Iris pigment epithelial cell (primary cell): ENCODE measurements at places on chromosomes 5 and 9.
A peak's percentile ranks its signal among the peaks of the same experiment; 100 is the strongest.

DNA sequence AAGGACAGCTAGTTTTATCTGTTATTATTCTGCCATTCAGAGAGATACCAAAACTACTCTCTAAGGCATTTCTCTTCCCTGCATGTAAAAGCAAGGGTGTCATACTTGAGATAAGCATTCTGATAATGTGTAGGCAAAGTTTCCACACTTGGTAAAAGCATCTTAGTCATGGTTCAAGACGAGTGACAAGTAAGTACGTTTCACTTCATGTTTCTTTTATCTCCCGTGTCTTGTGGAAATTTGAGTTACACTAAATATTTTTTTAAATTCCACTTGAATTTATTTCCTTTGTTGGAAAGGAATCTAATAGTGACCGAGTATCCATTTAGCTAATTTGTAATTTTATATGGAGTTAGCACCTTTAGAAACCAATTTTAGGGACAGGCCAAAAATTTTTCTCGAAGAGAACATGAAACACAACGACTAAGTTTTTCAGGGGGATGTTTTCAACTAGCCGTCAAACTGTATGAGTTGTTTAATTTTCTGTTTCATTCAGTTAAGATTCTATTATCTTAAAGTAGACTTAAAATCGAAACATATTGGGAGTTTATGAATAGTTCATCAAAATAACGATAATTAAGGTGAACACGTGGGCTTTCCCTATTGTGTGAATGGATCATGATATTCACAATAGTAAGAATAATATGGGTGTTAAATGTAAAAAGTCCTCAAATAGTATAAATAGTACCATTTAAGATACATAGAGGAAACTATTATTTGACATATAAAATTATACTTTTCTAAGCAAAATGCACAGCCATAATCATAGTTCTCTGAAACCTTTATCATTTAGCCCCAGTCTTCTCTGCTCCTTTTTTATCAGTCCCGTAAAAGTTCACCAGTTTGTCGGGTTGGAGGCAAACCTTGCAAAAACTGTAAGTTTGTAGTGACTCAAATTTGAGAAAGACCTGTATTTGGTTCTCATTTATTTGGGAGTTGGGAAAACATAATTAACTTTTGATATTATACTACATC lies 1.6 kb downstream of the RFESD start:
- peak; percentile 68 for DNase-seq

DNA sequence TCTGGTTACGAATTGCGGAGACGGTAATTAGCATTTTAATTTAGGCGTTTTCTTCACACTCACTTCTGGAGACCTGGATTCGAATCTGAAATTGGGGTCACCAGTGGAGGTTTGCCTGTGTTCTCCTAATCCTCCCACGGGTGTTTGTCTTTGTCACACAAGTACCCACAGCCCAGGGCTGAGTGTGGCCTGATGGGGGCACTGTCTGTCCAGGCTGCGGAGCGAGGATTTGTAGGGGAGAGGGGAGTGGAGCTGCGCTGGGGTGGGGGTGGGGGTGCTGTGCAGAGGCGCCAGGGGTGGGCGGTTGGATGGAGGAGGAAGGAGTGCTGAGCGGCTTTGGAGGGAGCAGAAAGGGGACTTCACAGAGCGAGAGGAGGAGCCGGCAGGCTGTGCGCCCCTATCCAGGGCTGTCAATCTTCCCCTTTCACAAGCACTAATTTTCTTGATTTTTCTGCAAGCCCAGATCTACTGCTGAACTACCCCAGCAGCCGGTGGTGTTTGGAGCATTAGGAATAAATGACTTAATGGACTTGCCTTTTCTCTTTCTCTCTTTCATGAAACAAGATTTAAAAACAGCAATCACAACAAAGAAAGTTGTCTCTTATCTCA lies 53.1 kb downstream of the TSPAN17 start:
- DNase-seq = peak; percentile 12

- peak; percentile 47 for DNase-seq
These were observed 32.8 kb downstream of the OR2K2 start for GRCh38 chr9:111297066-111297824.

- peak; percentile 61 for DNase-seq
These were observed 114.8 kb downstream of the RGS3 start for GRCh38 chr9:113578279-113578865.

- DNase-seq = peak; percentile 89
These were observed 14.4 kb downstream of the F2RL2 start for GRCh38 chr5:76608833-76609232.

- peak; percentile 20 for DNase-seq
These were observed 264.4 kb upstream of the GAS1 start for GRCh38 chr9:87211669-87212068.

DNA sequence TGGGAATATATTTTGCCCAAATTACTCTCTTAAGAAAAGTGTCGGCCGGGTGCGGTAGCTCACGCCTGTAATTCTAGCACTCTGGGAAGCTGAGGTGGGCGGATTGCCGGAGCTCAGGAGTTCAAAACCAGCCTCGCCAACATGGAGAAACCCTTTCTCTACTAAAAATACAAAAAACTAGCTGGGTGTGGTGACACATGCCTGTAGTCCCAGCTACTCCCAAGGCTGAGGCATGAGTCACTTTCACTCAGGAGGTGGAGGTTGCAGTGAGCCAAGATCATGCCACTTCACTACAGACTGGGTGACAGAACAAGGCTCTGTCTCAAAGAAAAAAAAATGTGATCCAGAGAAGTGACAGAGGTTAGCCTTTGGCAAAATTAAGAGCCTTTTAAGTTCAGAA lies 26.4 kb upstream of the TMEM171 start:
- DNase-seq = peak; percentile 66

DNA sequence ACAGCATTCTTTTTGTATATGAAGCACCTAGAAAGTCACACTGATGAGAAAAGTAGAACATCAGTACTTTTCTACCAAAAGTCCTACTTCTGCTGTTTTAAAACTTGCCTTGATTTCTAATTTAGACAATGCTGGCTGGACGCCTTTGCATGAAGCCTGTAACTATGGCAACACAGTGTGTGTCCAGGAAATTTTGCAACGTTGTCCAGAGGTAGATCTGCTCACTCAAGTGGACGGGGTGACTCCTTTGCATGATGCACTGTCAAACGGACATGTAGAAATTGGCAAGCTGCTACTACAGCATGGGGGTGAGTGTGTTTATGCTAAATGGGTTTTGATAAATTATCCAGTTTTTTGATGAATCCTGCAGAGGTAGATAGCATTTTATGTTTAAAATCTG lies 73.5 kb downstream of the SLF1 start:
- peak; percentile 94 for DNase-seq

GRCh38 chr9:16120231-16120641 lies 567.4 kb downstream of the CCDC171 start:
- DNase-seq = peak; percentile 85

DNA sequence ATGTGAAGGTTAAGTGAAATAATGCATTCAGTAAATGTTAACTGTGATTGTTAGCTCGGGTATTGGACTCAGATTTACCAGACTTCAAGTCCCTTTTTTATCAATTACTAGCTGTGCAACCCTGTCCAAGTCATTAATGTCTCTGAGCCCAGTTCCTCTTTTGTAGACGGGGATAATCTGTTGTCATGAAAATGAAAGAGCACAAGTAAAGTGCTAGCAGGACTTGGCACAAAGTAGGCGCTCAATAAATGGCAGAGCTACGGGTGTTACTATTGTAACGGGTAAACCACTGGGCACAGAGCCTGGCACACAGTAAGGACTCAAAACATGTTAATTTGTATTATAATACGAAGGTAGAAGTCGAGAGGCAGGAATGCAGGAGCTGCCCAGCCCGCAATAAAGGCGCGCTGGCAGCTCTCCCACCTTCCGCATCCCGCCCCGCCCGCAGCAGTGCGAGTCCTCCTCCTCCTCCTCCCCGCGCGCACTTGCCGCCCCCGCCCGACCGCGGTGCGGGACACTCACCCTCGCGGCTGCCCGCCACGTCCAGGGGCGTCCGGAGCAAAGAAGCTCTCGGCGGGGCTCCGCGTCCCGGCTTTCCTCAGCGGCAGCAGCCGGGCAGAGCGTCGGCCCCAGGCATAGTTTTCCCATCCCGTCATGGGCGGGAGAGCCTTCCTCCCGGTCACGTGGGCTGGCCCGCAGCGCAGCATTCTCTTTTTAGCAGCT lies at the start of gene C1QTNF2:
TSS of gene C1QTNF2 (minus strand) at position 637 of the 723 bp plus-strand sequence. CDS start 15,615 bp downstream, outside the sequence.
- peak; percentile 64 for DNase-seq

- no peak for DNase-seq
These were observed 27.1 kb downstream of the SLC22A5 start for GRCh38 chr5:132396589-132397031.

GRCh38 chr9:78714576-78714975 lies 417.7 kb downstream of the PSAT1 start:
- peak; percentile 13 for DNase-seq

DNA sequence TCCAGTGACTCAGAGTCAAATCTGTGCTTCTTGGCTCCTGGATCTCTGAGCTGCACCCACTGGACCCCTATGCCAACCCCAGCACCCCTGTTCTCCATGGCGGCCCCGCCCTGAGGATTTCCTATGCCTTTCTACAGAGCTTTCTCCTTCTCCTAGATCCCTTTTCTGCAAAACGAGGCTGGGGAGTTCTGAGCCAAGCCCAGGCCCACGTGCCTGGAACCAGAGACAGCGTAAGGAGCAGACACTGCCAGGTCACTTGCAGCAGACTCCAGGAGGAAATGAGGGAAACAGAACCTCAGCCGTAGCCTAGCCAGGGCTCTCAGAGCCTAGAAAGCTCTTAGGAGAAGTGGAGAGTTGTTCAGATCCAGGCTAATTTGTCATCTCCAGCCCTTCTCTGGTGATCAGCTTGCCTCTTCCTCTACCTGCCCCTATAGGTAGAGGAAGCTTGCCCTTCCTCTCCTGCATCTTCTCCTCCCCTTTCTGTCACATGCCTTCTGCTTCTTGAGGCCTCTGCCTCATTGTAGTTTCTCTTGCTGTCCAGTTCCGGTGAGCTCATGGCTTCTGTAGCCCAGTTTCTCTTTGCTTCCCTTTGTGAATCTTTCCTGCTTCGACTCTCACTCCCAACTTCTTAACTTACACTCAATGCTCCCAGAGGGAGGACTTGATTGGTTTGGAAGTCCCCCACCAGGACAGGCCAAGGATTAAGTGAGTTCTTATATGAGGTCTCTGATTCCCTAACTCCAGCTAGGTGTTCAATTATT lies 163.4 kb downstream of the RGS3 start:
- DNase-seq = no peak

GRCh38 chr5:2272039-2272438 lies 389.3 kb upstream of the IRX4 start:
- DNase-seq = no peak

DNA sequence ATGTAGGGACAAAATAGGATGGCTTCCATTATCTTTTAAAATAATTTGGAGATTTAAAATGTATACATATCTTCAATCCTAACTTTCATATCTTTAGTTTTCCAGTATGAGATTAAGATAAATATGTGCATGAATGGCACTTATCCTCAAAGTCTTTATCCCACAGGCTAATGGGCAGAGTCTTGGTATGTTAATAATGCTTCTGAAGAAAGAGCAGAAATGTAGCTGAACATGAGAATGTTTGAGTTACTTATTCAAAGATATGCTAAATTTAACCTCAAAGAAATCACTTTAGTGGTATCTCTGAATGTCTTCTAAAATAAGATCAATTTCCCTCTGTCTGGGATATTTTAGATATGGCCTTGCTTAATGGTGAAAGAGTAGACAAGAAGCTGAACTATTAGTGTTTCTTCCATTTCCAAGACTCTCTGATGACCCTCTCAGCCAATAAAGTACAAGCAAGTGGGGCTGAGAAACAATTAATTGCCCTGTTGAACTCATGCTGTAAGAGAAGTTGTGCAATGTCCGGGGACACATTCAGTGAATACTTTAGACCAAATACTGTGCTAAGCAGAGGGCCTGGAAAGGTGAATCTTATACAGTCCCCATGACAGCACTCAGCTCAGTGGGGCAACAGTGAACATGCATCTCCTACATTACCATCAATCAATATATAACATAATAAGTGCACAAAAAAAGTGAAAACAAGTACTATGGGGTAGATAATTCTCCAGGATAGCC lies 50.0 kb upstream of the ADAMTSL1 start:
- DNase-seq = peak; percentile 74

DNA sequence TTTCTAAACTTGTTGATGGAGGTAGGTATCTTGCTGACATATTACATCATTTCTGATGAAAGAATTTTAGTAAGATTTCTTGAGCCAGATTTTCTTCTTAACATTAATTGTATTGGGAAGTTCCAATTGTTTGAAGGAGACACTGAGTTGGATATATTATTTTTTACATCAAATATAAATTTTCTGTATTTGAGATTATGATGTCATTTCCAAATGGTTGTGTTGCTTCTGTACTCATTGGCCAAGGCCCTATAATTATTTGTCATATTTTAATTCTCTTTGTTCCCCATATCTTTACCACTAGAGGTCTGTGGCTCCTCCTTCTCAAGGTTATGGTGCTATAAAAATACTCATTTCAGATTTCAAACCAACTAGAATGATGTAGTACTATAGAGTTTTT lies 53.4 kb downstream of the ITGA1 start:
- peak; percentile 27 for DNase-seq

- peak; percentile 27 for DNase-seq
These were observed 248.6 kb upstream of the ANKRD55 start for GRCh38 chr5:56481428-56482357.

GRCh38 chr5:26649000-26649399 lies 389.4 kb downstream of the CDH9 start:
- DNase-seq = no peak
